ENCODE measurements at places on chromosomes 4 and X.

GRCh38 chr4:164779811-164780216 lies 25.9 kb downstream of the SMIM31 start:
- peak; percentile 73 for DNase-seq

DNA sequence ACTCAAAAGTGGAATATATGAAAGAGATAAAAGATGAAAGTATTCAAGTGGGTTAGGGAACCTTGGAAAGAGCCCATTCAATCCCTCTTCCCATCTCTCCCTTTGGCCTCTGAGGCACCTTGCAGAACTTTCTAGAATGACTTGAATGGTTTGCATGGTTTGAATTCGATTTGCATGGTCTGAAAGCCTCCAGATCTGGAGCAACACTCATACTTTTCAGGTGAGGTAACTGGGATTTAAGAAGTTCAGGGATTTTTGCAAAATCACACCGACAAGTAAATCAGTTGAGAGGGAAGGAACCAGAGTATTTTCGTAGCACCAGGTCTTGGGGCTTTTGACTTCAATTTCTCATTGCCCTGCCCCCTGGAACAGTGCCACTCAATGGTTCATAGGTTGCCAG lies 476.0 kb upstream of the FTHL17 start:
- DNase-seq, result no peak

DNA sequence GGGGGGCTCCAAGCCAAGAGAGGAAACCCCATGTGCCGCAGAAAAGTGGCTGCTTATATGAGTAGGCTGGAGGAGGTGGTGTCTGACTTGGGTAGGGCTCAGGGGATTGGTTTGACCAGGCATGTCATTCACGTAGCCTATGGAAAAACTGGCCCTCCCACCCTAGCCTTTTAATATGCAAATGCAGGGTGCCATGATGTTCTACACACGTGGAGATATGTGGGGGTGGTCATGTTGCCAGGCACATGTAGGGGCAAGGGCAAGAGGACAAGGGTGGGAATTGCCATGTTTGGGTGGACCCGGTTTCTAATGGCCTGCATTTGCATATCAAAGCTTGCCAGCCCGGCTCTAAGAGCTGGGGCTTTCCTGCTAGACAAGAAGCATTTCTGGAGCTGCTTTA lies 86.9 kb upstream of the SHISA3 start:
- DNase-seq, result peak; percentile 26

GRCh38 chr4:34412233-34412632 lies 1832.1 kb downstream of the ARAP2 start:
- no peak for DNase-seq

DNA sequence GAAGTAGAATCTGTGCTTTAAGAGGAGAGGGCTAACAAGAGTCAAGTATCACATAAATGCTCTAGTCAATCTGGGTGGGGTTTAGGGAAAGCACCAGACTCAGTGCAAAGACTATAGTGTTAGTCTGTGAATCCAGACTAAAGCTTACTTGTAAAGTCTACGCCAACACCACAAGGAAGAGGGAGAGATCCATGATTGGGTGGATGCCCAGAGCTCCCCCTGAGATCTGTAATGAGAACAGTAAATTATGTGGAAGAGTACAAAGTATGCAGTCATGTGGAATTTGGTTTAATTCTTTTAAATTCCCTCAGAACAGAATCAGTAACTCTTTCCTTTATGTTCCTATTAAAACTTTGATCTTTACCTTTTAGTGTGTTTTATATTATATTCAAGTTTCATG lies 354.7 kb upstream of the SPANXN4 start:
- DNase-seq, result no peak

DNA sequence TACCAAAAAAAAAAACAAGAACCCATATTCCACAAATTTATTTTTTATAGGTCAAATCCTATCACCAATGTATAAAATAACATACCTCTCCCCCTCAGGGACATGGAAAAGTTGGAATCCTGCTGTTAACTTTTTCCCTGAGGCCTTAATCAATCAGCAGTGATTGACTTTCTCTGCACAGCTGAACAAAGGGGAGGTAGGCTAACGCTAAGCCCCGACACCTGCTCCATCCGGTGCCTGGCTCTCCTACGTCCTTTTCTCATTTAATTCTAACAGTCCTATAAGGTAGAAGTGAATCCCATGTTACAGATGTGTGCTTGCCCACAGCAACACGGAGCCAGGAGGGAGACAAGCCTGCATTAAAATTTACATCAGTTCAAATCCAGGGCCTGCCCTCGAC lies 2.8 kb downstream of the CENPU start:
- no peak for DNase-seq

- no peak for DNase-seq
Measured at GRCh38 chr4:2291705-2292645, 30.1 kb upstream of the MXD4 start.

DNA sequence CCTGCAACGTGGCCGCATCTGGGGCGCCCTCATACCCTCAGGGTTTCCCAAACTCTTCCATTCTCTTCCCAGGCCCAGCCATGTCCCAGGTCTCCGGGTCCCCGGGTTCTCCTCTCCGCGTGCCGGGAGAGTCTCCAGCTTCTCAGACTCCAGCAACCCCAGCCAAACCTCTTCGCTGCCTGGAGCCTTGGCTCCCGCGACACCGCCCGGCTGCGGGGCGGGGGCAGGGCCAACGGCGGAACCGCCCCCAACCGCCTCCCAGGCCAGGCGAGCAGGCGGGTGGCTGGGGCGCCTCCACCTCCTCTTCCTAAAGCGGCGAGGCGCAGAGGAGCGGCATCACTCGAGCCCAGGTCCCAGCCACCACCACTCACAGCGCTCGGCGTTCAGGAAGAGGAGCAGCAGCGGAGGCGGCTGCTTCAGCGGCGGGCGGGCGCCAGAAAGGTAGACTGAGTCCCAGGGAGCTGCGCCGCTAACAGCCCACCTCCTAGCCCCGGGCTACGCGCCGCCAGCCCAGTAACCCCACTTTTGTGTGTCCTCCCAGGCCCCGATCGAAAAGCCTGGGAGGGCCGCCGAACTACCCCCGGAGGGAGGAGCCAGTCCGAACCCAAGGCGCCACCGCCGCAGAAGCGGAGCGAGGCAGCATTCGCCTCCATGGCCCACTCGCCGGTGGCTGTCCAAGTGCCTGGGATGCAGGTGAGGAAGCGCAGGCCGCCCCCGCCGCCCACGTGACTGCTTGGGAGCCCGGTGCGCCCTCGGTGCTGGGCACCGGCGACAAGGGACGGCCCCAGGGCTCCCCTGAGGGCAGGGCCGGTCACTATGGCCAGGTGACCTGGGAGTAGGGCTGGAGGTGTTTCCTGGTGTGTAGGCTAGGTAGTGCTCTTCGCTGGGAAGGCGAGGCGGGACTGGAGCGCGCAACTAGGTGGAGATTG lies at the start of gene STK26:
Gene STK26 (plus strand): TSS at position 336 of the 929 bp plus-strand sequence. CDS start 316 bp downstream, at position 652.
- DNase-seq, result peak; percentile 83

- DNase-seq, result no peak
Measured at GRCh38 chr4:76024065-76024464, 768 bp upstream of the CXCL10 start.

All from GM12865 (cell line).